ENCODE measurements at places on chromosomes 3 and 15.

DNA sequence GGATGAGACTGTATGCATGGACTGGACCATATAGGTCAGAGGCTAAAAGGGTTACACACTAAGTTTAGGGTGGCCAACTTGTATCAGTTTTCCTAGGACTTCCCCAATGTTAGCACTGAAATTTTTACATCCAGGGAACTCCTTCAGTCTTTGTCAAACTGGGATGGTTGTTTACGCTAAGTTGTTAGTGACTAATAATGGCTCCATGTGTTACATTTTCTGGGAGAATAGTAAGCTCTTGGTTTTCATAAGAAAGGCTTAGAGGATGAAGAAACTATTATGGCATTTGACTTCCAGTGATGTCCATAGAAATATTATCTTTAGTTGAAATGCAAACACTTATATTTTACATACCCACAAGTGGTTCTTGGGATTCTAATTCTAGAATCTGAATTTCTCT is 57.9 kb upstream of the ST3GAL6 start:
- no peak for DNase-seq

- DNase-seq, result no peak
Observed at GRCh38 chr15:51185213-51186159, 90.8 kb upstream of the TNFAIP8L3 start.

DNA sequence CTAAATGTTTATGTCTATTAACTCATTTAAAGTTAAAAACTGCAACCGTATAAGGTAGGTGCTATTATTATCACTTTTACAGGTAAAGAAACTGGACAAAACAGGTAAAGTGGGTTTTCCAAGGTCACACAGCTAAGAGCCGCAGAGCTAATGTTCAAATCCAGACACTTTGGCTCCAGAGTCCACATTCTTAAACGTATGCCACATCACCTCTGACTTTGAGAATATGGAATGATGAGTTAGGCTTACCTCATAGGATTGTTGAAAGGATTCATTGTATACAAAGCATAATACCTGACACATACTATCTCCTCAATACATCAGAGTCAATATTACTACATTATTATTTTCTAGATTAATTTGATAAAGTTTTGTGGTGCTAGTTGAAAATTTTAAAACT is 240.9 kb upstream of the STT3B start:
- peak; percentile 32 for DNase-seq

DNA sequence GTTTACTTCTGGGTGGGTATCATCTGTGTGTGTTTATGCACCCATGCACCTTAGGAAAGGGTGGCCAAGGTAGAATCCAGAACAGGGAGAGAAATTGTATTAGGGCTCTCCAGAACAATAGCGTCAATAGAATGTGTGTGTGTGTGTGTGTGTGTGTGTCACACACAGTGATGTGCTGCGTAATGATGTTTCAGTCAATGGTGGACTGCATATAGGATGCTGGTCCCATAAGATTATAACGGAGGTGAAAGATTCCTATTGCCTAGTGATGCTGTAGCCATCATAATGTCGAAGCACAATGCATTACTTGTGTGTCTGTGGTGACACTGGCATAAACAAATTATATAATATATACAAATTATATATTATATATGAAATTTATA is 69.3 kb upstream of the PRR23C start:
- DNase-seq, result no peak

GRCh38 chr15:73683777-73684580 is at the start of gene CD276:
TSS of gene CD276 (plus strand) at chr15:73684383. CDS start at chr15:73699640, 15,257 bp downstream.
- peak; percentile 96 for DNase-seq

GRCh38 chr15:85000189-85000864 is 18.7 kb downstream of the PDE8A start:
- DNase-seq, result no peak

GRCh38 chr15:91839867-91840266 is 13.6 kb upstream of the SLCO3A1 start:
- no peak for DNase-seq

- no peak for DNase-seq
Observed at GRCh38 chr15:77430213-77430612, 9.5 kb downstream of the HMG20A start.

DNA sequence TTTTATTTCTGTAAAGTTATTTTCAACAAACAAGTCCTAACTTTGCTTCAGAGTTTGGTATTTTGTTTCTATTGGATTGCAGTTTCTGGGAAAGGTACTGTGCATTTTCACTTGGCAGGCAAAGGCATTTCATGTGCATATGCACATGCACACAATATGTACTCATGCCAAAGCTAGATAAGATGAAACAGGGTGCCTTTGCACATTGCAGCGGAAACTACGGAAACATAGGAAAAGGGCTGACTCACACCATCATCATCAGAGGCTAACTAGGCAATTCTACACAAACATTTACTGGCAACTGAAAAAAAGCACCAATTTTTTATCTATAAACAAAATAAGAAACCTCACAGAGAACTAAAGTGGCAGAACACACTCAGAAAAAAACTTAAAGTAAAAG is 550.6 kb upstream of the NECTIN3 start:
- DNase-seq, result no peak

DNA sequence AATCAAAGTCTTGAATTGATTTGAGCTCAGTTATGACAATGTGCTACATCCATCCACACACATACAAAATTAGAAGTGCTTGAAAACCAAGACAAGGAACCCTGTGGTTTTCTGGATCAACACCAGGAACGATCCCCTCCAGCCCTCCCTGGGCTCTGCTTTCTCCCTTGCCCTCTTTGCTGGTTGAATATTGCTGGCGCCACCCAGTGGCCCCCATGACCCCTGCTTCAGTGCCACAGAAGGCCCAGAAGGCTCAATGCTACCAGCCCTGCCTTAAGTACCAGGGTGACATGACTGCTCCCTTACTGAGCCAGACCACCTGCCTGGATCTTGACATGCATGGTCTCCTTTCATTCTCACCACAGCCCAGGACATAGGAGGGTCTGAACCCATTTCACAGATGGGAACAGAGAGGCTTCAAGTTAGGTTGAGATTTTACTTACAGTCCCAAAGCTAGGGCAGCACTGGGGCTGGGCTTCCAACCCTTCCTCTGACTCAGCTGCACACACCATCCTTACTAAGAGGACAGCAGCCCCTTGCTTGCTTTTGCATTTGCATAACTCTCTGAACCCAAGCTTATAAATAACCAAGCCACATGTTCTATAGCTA is 15.0 kb downstream of the IL12A start:
- peak; percentile 21 for DNase-seq

- no peak for DNase-seq
Observed at GRCh38 chr3:147130461-147130860, 275.9 kb downstream of the ZIC4 start.

- DNase-seq, result no peak
Observed at GRCh38 chr3:72641684-72642083, 206.6 kb downstream of the SHQ1 start.

DNA sequence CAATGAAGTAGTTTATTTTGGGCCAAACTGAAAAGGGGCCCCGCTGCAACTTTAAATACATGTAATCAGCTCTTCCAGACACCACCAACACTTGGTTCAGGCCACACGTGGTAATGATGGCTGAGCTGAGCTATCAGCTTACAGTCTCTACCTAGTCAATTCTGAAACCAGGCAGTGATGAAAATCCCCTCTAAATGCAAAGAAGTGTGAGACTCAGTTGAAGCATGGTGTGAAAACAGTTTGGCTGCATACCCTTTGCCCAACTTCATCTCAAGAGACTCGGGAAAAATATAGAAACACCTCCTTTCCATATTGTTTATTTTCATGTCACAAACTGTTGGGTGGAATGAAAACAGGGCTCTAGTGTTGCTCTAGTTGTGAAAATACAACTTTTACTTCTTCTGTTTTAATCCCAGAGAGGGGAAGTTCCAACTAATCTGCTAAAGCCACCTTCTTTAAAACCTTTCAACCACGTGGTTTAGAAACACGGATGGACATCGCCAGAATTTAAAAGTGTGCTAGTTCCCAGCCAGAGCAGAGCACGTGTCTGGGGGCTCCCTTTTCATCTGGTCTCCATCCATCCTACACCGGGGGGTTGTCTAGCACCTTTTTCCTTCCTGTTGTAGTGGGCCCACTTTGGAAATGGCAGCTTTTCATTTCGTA is 229.1 kb downstream of the EPHB1 start:
- no peak for DNase-seq

DNA sequence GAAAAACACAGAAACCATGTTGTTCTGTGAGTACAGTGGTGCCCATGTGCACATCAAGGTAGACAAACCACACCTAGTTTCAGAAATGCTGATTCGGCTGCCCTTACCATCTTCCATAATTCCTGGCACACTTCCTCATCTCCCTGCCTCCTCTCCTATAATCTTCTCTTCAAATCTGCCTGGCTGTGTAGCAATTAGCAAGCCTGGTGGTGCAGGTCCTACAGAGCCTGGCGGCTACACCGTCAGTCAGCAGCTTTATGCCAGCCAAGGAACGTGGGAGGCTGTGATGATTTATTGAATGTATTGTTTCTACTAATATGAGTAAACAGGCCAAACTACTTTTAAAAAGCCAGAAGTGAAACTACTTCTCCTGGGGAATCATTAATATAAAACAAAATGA is 106.8 kb downstream of the SEMA6D start:
- no peak for DNase-seq

- no peak for DNase-seq
Observed at GRCh38 chr15:65777053-65777452, 15.0 kb downstream of the DENND4A start.

- no peak for DNase-seq
Observed at GRCh38 chr15:98881526-98882520, 125.8 kb downstream of the PGPEP1L start.

DNA sequence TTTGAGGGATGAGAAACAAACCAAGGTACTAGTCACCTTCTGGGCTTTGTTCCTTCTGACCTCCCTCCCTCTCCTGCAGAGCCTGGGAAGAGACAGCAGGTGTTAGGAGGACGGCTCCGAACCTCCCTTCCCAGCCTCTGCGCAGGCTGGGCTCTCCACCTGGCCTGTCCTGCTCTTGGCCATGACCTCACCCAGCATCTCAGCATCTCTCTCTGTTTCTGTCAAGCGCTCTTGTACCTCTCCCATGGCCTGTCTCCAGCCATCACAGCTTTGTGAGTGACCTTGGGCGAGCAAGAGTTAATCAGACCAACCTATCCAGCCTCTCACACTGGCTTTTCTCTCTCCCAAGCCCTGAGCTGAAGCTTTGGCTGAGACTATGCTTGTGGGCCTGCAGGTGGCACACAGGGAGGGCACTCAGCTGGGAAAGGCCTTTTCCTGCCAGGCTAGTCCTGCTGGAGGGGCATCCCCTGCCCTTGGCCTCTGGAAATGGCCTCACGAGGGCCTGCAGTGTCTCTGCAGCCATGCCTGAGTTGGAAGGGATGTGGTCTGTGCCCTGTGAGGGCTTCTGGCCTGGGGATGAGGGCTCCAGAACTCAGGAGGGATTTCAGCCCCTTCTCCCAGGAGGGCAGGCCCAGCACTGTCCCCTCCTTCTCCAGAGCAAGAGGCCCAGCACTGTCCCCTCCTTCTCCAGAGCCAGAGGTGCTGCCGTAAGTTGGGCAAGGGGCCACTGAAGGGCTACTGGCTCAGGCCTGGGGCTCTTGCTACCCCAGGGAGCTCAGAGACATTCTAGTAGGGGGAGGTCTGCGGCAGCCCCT is 2.1 kb downstream of the CHST13 start:
- DNase-seq, result no peak

DNA sequence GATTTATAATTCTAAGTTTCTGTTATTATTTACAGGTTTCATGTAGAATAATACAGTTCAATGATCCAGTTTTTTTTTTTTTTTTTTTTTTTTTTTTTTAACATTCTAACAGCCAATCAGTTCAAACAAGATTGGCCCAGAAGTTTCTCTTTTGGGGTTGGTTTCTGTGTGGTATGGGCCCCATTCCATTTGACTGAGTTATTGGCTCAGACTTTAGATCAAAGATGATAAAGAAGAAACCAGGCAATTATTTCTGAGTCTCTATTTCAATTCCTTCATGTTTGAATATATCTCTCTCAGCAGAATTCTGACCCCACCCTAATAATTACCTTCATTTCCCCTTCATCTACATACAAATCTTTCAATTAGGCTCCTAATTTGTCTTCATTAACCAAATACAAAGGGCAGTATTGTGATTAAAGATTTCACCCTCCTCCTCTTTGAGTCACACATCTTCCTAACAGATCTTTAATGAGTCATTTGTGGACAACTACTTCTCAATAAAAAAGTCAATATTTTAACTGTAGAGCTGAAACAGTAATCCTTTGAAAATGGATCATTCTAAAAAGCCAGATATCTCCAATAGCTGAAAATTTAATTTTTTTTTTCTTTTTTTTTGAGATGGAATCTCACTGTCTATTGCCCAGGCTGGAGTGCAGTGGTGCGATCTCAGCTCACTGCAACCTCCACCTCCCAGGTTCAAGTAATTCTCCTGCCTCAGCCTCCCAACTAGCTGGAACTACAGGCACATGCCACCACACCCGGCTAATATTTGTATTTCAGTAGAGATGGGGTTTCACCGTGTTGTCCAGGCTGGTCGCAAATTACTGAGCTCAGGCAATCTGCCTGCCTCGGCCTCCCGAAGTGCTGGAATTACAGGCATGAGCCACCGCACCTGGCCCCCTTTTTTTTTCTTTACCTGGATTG is 878.8 kb downstream of the NAALADL2 start:
- no peak for DNase-seq

- no peak for DNase-seq
Observed at GRCh38 chr3:136835813-136836510, 17.0 kb downstream of the SLC35G2 start.

DNA sequence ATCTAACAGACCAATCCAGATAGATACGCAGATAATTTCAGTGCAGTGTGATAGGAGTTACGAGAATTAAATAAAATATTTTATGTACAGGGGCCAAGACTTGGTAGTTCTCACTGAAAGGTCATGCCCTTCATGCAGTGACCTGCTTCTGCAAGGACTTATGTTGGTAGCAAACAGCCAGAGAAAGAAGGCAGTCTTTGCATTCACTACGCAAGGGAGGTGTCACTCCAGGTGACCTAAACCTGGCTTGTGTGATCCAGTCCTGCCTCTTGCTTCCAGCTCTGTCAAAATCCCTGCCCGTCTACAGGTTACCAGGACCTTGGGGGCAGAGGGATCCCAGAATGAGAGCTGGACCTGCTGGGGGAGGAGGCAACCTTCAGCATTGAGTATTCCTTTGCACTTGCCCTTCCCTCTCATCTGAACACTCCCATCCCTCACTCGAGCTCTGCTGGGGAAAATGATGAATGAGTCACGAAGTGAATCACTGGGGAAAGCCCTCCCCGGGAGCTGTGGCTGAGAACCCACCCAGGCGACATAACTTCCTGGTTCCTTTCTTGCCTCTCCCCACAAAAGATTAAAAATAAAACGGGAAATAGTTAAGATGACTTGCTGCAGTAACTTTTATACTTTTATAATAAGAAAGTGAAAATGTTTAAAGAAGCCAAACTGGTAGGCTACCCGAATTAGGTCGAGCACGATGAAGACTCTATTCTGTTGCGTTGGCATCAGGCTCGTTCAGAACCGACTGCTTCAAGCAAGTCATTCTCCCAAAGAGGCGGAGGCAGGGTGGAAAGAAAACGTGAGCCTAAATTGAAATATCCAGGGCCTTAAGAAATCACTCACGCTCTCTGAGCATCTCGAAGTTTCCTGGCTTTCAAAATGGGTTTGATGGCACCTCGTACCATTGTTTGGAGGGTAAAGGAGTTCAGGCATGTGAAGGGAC is 216.1 kb downstream of the SLCO3A1 start:
- no peak for DNase-seq

Data from HuH-7.5 (cell line).